ENCODE measurements at places on chromosomes 1 and 21.

DNA sequence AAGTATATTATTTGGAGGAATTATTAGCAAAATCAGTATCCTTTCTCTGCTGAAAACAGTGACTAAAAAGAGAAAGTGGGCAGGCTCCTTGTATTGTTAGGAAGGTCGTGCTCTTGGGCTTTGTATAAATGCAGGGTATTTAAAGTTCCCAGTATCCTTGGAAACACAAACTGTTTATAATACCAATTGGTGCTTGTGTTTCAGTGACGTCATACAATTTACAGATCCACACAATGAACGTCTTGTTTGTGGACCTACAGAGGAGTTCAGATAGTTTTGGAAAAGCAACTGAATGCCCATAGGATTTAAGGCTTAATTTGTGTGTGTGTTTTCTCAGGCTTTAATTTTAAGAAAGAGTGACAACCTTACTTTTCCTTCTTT, 168.2 kb downstream of the RASAL2 start:
- DNase-seq = no peak

DNA sequence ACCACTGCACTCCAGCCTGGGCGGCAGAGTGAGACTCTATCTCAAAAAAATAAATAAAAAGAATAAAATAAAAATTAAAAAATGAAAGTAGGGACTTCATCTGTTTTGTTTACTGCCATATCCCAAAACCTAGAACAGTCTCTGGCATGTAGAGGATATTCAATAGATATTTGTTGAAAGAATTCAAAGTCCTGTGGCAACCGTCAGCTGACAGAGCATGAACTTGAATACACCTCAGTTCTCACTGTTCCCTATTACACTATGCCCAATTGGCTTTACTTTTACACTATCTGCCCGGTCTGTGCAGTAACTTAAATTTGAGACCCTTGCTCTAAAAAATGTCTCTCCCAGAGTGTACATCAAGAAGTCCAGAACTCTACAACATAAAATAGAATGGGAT, 46.2 kb downstream of the PRDX6 start:
- DNase-seq = no peak

DNA sequence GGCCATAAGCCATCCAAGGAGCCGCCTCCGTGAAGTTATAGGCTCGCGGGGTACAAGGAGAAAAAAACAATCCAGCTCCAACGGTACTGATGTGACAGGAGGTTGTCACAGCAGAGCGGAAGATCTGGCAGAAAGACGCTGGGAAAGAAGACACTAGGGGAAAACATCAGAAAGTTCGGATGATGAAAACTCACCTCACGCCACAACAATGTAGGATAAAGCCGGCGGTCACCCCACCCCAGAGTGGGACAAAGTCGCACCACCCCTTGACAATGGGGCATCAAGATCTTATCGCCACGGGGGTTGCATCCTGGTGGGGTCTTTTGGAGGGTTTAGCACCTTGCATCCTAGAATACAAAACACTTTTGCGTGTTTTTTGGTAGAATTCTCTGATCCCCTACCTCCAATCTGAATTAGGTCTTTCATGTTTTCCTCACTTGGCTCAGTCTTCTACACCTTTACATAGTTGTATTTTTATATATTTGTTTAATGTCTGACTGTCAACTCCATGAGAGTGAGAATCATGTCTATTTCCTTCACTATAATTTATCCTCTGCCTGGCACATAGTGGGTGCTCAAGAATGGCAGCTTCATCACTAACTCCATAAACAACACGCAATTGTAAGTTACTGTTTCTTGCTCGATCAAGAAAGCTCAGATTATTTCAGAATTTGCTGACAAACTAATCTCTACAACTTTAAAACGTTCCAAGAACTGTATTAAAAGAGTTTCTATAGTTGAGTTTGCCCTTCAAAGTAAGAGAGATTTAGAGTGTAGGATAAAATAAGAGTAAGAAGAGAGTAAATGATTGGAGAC, 611 bp upstream of the ZSWIM5 start:
- DNase-seq = no peak

DNA sequence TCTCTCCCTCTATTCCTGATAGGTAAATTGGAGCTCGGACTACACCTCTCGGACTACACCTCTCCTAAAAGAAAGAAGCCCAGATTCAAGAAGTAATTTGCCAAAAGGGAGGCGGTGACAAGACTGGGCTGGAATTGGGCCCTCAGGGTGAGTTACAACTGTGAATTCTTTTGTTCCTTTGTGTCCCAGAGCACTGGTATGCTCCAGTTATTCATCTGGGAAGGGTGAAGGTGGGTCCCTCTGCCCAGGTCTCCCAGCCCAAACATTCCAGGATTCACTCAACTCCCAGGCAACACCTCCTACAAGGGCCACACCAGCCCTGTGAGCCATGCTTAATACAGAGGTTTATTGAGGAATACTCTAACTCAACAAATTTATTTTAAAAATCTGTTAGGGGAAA, 69.2 kb downstream of the LMX1A start:
- no peak for DNase-seq

- DNase-seq = no peak
These were observed 38.8 kb downstream of the CD160 start for GRCh38 chr1:145758116-145758515.

- DNase-seq = no peak
These were observed 251.7 kb upstream of the ADGRL2 start for GRCh38 chr1:81548918-81549587.

DNA sequence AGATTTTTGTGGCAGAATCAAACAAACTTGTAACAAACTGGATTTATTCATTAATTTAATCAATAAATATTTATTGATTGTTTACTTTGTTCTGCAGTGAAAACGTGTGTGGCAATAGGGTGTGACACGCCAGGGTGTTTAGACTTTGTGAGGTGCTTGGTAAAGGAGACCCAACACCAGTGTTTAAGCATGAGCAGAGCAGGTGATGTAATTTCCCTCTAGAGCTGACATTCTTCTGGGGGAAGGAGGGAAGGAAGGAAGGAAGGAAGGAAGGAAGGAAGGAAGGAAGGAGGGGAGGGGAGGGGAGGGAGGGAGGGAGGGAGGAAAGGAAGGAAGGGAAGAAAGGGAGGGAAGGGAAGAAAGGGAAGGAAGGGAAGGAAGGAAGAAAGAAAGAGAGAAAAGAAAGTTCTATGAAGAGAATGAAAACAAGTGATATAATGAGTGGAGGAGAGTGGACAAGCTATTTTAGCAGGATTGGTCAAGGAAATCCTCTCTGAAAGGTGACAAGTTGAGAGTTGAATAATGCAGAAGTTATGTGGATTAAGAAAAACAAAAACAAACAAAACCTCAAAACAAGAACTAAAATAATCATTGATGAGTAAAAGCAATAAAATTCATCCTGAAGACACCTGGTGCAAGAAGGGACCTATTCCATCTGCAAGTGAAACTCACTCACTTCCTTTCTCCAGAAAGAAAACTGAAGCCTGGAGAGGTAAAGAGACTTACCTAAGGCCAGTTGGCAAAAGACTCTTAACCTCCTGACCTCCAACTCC, 60.8 kb downstream of the TSEN15 start:
- no peak for DNase-seq

GRCh38 chr1:3544040-3544977, 67.0 kb downstream of the MEGF6 start:
- no peak for DNase-seq

- DNase-seq = no peak
These were observed 28.8 kb upstream of the RERE start for GRCh38 chr1:8846263-8846662.

DNA sequence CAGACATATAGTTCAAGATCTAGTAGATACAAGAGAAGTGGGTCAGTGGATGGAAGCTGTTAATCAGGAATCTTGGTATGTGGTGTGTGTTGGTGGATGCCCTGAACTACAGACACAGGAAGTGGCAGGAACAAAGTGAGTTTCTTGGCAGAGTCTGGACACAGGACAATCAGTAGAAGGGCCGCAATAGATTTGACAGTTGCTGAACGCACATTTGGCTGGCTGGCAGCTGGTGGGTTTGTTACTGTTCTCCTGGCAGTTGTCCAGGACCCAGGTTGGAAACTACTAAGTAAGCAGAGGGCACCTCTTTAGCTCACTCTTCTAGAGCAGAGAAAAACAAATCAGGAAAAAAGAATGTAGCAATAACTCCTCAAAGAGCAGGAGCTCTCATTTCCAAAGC, 13.2 kb downstream of the KRTAP26-1 start:
- no peak for DNase-seq

DNA sequence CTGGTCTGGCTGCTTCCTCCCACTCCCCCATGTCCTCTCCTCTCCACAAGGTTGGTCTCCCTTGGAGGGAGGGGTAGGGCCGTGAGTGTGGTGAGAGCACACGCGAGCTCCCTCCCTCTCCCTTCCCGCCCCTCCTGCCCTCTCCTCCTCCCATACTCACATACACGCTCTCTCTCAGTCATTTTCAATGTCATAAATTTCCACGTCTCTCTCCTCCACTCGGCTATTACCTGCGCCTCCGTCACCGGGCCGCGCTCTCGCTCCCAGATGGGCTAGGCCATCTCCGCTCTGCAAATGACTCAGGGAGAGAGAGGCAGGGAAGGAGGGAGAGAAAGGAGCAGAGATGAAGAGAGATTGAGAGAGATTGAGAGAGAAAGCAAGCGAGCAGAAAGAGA, 36.7 kb upstream of the DMBX1 start:
- no peak for DNase-seq

DNA sequence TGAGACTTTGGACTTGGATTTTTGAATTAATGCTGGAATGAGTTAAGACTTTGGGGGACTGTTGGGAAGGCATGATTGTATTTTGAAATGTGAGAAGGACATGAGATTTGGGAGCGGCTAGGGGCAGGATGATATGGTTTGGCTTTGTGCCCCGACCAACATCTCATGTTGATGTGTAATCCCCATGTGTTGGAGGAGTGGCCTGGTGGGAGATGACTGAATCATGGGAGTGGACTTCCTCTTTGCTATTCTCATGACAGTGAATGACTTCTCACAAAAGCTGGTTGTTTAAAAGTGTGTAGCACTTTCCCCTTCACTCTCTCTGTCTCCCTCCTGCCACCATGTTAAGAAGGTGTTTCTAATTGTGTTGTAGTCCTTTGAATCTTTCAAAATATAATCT, 9.3 kb upstream of the PHGDH start:
- no peak for DNase-seq

- no peak for DNase-seq
These were observed 46.6 kb downstream of the HIVEP3 start for GRCh38 chr1:41872074-41872473.

DNA sequence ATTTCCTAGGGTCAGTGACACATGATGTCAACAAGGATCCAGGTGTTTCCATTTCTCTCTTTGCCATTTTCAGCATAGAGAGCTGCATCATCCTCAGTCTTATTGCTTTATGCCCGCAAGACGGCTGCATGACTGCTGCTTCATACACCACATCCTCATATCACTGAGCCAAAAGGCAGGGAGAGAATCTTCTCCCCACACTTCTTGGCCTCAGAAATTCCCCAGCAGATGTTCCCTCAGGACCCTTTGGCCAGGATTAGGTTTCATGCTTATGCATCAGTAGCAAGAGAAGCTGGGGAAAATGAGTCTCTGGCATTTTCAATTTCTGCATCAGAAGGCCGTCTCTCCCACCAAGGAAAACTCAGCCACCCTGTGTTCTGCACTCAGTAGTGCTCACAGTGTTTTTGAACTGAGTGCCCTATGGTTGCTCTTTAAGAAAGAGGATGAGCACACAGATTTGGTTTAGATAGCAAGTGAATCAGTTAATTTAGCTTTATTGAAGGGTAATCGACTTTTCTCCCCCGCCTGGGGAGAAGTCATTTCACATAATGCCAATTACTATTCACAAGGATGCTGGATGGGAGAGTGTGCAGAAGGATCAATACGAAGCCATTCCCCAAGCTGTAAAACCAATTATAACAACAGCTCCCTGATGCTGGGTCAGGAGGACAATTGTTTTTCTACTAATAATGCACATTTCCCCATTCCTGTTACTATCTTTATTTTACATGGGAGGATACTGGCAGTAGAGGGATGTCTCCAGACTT, 360.2 kb downstream of the HHIPL2 start:
- no peak for DNase-seq

- DNase-seq = no peak
These were observed 16.9 kb downstream of the SLC35A3 start for GRCh38 chr1:99986656-99987225.

- DNase-seq = no peak
These were observed 95.6 kb downstream of the CD58 start for GRCh38 chr1:116474921-116475849.

GRCh38 chr21:45305836-45306235, 18.1 kb upstream of the POFUT2 start:
- no peak for DNase-seq

DNA sequence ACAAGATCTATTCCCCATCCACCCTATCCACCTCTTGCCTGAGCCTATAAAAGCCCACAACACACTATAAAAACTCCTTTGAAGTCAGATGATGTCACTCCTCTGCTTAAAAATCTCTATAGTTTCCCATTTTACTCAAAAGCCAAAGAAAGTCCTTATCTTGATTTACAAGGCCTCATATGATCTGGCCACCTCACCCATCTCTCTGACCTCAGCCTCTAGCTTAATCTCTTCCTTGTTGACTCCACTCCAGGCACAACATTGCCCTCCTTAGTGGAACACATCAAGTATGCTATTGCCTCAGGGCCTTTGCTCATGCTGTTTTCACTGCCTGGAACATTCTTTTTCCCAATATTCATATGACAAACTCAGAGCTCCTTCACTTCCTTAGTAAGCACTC, 33.3 kb downstream of the ZNF281 start:
- DNase-seq = no peak

- DNase-seq = no peak
These were observed 85.6 kb downstream of the RGS7 start for GRCh38 chr1:241271427-241271826.

GRCh38 chr1:206654828-206655227, 19.5 kb downstream of the DYRK3 start:
- DNase-seq = no peak

DNA sequence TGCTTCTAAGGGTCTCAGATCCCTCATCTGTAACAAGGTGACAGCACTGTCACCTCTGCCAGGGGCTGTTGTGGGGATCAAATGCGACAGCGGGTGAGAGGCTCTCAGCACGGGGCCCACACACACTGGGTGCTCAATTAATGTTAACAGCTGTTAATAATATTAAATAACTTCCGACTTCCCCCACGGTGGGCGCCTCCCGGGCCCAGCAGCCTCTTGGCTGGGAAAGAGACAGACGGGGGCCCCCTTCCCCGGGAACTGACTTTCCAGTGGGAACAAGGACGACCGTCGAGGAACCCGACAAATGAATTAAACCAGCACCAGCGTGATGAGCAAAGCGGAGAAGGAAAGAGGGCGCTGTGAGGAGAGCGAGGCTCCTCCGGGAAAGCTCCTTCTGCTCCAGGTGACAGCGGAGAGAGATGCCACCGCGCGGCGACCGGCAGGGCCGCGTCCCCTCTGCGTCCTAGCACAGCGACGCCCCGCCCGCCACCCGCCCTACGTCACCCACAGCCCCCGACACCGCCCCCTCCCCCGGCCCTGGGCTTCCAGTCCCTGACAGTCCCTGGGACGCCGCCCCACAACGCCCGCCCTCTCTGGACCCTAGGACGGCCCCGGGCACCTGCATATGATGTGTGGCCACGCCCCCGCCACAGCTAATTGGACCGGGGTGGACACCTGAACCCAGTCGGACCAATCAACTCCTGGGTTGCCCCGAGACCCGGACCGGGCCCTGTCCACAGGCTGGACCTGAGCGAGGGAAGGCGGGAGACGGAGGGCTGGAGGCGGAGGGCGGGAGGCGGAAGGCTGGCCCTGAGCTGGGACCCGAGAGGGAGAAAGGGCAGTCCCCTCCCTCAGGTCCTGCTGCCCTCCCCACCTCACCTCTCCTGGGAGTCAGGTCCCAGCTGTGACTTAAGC, 38.2 kb downstream of the MATN1 start:
- DNase-seq = peak; percentile 7

- DNase-seq = no peak
These were observed 26.9 kb downstream of the NENF start for GRCh38 chr1:212459656-212460055.
